Activated T-cell treated with anti-CD3 and anti-CD28 coated beads, Interleukin-2, amount 50 U/mL, for 24 hours (primary cell): ENCODE measurements at places on chromosomes 11 and 22.
A peak's percentile ranks its signal among the peaks of the same experiment; 100 is the strongest.

DNA sequence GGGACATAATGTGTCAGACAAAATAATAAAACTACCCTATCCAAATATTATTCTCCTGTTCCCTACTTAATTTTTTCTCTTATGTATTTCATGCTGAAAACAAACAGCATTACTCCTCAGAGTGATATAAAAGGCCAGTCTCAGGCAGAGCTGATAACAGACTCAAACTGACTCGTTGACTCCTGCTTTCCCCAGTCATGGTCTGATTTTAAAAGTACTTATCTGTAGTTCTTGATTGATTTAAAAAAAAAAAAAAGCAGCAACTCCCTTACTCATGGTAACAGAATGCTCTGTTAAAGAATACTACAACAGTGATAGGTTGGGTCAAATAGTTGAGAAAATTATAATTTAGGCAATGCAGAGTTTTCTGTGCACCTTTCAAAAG, 90.3 kb upstream of the BARX2 start:
- DNase-seq, result no peak

GRCh38 chr11:69129647-69130046, 26.1 kb upstream of the SMIM38 start:
- DNase-seq, result no peak

- DNase-seq, result peak; percentile 17
These were observed 36.4 kb downstream of the PACSIN2 start for GRCh38 chr22:42978453-42979103.

DNA sequence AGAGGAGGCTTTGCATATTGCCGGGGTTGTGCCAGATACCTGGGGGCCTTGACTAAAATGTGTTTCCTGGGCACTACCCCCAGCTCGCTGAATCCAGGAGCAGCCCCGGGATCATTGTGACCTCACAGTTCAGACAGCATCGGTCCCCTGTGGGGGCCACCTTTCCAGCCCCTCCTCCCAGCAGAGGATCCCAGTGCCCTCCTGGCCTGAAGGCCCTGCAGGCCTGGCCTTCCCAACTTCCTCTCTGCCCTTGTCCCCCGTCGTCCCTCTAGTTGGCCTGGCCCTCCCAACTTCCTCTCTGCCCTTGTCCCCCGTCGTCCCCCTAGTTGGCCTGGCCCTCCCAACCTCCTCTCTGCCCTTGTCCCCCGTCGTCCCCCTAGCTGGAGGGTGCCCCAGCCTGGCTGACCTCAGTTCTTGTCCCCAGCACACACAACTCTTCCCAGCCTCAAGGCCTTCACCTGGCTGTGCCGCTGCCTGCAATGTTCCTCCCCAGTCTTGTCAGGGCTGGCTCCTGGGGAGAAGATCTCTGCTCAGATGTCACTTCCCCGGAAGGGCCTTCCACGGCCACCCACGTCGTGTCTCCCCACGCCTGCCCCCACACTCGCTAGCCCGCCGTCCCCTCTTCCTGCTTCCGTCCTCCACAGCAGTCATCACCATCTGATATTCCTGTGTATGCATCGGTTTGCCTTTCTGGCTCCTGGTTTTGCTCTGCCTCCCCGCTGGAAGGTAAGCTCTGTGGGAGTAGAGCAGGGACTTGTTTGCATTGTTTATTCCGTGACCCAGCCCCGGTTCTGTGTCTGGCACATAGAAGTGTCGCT, 12.6 kb upstream of the ANO1 start:
- no peak for DNase-seq

- DNase-seq, result no peak
These were observed 1078.6 kb downstream of the LRRC4C start for GRCh38 chr11:40380835-40381234.

DNA sequence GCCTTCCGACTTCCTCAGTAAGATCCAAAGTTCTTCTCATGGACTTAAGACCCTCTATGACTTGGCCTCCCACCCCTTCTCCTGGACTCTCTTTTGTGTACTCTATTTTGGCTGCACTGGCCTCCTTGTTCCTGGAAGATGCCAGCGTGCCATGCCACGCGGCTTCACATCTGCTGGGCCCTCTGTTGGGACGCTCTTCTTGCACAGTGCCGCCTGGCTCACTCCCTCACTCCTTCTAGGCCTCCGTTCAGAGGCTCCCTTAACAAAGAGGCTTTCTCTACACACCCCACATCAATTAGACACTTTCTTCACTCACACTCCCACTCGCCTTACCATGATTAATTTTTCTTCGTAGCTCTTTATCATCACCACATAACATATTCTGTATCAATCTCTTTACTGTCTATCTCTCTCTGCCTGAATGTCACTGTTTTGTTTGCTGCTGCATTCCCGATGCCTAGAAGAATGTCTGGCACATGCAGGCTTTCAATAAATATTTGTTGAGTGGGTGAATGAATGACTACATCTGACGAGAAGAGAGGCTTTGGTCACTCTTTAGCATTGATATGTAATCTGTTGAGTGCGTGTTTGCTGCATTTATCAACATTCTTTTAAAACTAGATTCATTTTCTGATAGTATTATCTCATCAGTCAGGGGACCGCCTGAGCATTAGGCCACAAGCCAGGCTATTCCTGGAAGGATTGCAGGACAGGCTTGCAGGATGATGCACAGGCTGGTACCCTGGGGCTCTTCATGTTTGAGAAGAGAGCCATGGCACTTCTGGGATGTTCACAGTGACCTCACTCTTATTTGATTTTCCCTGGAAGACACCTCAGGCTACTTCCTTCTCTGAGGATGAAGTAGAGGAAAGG, 60.6 kb upstream of the AMPD3 start:
- DNase-seq, result no peak

- peak; percentile 81 for DNase-seq
These were observed 56.8 kb downstream of the CD6 start for GRCh38 chr11:61028135-61028729.

- DNase-seq, result no peak
These were observed 6.3 kb downstream of the PRDM10 start for GRCh38 chr11:129996113-129996870.

- DNase-seq, result no peak
These were observed 63.8 kb downstream of the IMMP1L start for GRCh38 chr11:31445621-31446020.

DNA sequence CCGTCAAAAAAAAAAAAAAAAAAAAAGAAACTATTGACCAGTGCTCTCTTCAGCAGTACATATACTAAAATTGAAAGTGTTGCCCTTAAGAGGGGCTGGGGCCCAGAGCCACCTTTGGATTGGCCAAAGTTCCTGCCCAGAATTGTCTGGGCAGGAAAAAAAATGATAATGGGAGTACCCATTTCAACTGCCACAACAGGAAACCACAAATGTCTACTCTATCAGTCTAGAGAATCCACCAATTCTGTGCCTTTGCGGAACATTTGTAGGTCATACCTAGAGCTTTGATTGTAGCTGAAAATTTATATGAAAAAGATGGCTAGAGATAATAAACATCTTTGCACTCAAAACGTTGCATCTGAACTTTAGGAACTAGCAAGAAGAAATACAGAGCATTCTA, 69.4 kb downstream of the FAM76B start:
- no peak for DNase-seq

DNA sequence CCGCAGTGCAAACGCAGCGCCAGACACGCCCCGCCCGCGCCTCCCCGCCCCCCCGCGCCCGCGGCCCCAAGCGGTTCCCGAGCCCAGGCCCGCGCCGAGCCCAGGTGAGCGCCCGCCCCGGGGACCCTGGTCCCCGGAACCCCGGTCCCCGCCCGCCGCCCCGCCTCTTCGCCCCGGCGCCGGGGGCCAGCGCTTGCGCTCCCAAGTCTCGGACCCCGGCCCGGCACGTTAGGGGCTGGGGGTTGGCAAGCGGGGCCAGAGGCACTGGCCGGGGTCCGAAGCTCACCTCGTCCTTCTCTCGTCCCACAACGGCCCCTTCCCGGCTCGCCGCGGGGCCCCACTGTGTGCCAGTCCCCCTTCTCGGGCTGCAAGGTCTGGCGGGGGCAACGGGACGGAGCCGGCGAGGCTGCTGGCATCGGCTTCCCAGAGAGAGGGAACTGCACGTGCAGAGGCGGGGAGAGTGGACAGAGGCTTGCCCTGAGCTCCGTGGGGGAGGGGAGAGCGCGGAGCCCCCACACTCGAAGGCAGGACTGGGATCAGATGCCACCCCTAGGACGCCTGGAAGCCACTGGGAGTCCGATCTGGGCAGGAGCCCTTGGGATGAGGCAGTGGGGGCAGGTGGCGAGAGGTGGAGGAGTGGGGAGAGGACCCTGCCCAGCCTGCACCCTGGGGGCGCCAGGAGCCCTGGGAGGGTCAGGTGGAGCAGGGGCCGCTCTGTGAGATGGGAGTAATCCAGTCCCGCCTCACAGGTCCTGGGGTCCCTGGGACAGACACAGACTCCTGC, 1.8 kb upstream of the AIFM3 start:
- DNase-seq, result no peak

DNA sequence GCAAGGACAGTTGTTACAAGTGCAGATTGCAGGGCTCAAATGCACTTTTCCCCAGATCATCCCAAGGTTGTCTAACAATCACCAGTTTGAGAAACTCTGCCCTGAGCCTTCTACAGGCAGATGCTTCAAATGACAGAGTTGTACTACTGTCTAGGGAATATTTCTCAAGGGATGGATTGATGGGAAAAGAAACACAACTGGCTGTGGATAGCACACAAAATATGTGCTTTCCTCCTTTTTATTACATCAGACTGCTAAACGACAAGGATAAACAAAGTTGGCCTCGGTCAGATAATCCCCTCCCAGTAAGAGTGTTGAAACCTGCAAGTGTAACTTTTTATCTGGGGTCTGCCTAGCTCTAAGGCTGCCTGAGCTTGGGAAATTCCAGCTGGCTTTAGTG, 46.6 kb upstream of the SORL1-AS1 start:
- no peak for DNase-seq

DNA sequence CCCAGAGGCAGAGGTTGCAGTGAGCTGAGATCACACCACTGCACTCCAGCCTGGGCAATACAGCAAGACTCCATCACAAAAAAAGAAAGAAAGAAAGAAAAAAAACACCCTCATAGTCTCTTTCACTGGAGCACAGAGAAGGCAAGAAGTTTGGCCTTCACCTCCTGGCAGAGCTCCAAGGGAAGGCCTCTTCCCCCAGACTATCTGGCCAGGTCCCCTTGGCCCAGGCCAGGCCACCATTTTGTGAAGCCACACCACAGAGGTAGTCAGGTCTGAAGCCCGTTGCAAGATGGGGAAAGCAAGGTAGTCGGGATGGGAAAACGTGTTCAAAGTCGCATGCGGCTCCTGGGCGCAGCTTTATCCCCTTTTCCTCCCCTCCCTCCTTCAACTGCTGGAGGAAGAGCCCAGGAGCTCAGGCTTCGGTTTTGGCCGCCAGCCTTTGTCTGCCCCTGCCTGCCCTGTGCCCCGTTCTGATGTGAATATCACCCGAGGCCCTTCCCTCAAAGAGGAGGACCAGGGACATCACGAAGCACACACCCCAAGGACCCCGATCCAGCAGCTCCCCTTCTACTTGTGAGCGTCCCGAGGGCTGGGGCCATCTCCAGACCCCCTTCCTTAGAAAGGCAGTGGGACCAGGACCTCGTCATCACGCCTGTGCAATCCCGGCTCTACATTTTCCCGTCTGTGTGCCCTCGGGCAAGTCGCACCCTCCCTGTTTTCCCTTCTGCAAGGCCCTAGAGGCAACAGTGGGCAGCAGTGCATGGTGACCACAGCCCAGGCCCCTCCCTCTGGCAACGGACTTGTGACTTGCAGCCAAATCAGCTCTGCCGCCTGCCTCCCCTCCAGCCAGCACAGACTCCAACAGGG, 17.7 kb downstream of the CABP7 start:
- DNase-seq, result no peak

- DNase-seq, result no peak
These were observed 385.5 kb upstream of the ANO5 start for GRCh38 chr11:21807350-21807749.

DNA sequence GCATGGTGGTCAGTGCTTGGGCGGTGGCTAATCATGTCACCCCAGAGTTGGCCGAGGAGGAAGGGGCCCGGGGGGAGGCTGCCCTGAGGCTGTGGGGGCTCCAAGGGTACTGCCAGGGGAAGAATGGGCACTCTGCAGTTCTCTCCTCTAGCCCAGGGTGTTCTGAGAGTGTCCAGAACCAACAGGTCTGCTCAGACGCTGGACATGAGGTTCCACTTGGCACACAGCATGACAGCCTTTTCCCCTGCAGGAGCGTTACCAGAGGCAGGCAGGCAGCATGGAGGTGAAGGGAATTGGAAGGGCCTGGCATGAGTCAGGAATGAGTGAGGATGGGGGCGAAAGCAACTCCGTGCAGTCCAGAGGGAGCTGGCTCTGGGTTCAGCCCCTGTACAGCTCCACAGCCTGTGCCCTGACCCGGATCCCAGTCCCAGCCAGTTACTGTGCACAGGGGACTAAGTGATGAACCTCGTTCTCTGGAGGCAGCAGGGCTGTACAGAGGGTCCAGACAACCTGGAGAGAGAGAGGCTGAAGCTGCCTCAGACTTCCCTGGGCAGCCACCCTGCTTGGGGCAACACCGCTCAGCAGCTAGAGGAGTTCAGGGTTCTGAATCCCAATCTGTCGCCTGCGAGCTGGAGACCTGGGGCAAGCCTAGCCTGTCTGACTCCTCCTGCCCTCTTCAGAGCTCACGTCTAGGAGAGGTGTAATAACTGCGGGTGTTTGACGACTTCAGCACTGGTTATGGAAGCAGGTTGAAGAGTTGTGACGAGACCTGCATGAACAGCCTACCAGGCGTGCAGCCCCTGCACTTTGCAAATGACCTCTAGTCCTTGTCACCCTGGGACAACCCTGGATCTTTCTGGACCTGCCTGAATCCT, 14.7 kb upstream of the TUB start:
- no peak for DNase-seq

DNA sequence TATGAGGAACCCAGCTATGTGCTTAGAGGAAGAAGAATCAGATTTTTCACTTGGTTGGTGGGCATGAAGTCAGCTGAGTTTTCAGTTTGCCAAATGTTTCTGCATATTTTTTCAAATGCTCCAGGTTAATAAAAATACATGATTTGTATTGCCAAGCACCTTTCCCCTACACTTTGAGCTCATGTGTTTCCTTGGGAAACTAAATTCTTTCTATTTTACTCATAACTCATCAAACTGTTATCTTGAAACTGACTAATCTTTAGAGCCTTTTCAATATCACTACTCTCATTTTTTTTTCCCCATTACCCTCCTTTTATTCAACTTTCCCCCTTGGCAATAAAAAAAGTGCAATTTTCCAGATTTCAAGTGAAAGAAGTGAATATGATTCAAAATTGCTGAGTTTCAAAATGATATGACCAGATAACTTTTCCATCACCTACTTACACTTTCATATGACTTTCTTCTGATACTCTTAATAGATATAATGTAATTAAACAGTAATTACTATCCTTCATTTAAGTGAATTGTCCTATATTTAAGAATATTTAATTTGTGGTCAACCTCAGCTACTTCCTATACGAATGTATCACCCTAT, 91.9 kb upstream of the SOX6 start:
- DNase-seq, result no peak
